Stimulated activated CD4-positive, alpha-beta T cell treated with anti-CD3 and anti-CD28 coated beads, Interleukin-1b, Interleukin-23, amount 100 ng/mL, for 24 hours (primary cell): ENCODE measurements at places on chromosomes 6 and 20.

- DNase-seq: no peak
These were observed 12.0 kb downstream of the ZCCHC3 start for GRCh38 chr20:309306-309840.

DNA sequence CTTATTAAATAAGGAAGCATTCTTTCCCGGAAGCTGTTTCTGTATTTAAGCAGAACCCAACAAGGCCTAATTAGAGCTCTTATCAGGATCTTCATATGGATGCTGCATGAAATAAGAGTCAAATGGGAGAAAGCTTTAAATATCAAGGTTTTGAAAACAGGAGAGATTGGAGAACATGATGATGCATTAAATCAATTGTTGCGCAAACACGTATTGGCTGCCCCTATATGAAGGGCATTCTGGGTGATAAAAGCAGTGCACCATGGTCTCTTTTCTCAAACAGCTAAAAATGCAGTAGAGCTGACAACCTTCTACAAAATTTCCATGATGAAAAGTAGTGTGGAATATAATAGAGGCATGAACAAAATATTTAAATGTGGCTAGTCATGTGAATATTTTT is 98.9 kb downstream of the TBXT start:
- DNase-seq: no peak

DNA sequence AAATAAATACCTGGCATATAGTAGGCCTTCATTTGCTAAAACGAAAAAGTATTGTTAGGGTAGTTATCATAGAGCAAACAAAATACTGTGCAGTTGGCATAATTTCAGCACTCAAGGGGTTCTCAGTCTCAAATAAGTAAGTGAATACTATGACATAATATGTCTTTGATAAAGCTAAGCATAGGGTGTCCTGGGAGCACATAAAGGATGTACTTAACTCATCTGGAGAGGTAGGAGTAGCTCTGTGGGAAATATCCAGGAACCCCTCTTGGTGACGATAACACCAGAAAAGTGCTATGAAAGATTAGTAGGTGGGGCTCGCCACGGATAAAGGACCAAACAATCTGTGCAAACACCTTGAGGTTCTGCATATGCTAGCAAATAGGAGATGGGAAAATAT is 23.2 kb downstream of the VNN1 start:
- no peak for DNase-seq

- no peak for DNase-seq
These were observed 58.5 kb downstream of the HS3ST5 start for GRCh38 chr6:114284281-114284680.

GRCh38 chr6:19929312-19929711 is 92.1 kb downstream of the ID4 start:
- no peak for DNase-seq

GRCh38 chr6:64737418-64737817 is 969.6 kb downstream of the EYS start:
- DNase-seq: no peak

DNA sequence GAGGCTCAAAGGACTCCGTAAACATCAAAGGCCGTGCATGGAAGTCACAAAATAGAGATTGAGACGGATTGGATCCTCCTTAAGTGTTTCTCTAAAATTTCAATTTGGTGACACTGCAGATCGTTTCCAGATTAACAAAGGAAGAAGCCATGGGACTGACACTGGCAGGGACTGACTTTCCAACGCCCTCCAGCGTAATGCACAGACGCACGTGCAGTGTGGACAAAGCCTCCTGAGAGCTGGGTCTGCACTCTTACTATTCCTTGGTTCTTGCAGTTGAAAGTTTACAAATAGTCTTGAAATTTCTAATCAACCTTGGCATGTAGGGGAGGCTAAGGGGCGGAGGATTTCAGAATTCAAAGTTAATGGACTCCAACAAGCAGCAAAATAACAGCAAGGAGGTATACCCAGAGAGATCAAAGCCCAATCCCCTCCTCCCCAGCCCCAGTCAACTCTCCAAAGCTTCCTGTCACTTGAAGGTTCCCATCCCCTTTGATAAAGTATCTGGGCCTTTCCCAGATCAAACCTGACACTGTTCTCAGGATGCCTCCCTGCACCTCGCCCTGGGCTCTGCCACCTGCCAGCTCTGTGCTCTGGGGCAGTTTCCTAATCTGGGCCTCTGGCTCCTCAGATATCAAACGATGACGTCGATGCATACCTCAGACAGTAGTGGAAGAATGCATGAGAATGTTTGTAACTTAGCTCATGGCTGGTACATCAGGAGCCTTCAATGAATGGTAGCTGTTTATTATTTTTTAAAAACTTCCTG is 106.5 kb upstream of the TRAF3IP2 start:
- no peak for DNase-seq

GRCh38 chr6:146472918-146473317 is 70.7 kb upstream of the RAB32 start:
- DNase-seq: no peak

DNA sequence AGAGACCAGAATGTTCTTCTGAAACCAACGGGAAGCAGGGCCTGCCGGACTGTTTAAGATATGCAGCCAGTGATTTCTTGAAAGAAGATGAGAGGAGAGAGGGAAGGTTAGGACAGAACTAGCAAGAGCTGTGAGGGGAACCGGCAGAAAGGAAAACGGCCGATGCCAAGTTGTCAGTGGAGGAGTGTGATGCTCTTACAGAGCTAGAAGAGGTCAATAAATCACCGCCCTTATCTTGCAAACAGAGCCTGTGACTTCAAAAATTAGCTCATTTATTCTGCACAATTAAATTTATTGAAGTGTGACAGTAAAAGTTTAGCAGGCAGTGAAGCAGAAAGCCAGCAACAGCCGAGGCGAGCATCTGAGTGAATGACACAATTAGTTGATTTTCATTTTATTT is 509.5 kb upstream of the ID4 start:
- DNase-seq: no peak

DNA sequence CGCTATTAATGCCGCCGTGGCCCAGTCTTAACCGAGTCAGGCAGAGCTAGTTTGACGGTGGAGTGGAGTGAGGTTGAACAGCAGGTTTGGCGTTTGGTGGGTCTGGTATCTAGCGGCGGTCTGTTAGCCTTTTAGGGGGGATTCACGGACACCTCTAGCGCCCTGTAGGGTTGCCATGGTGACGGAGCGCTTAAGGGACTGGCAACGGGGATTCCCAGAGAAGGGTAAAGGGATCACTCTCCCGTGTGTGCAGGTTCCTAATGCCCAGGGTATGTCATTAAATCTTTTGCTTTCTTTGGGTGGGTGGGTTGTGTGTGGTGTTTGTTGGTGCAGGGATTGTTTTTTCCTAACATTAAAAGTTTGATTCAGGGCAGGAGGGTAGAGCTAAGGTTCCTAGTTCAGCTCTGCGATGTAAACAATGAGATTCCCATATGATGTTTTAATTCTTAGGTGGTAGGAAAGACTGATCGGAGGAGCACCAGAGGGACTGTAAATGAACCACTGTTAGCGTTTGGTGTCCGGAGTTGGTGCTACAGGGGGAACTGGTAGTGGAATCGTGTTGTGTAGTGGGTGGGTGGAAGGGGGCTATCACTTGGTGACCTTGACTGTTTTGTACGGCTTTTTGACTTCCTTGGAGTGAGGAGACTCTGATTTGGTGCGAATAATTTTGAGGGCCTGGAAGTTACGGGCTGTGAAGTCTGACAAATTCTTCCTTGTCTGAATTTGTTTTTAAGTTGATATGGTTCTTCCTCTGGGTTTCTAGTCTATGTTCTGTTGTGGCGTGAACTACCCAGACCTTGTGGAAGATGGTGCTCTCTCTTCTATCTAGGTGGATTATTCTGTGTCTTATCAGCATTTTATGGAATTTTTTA is 5.0 kb downstream of the BRD2 start:
- no peak for DNase-seq
